Psoas muscle (tissue), 8 donors: ENCODE measurements at places on chromosomes 12 and 14. TPM values are rescaled to one million over a fixed set of nuclear protein-coding genes. Genes with fewer than 3 reads are reported as not detected.

DNA sequence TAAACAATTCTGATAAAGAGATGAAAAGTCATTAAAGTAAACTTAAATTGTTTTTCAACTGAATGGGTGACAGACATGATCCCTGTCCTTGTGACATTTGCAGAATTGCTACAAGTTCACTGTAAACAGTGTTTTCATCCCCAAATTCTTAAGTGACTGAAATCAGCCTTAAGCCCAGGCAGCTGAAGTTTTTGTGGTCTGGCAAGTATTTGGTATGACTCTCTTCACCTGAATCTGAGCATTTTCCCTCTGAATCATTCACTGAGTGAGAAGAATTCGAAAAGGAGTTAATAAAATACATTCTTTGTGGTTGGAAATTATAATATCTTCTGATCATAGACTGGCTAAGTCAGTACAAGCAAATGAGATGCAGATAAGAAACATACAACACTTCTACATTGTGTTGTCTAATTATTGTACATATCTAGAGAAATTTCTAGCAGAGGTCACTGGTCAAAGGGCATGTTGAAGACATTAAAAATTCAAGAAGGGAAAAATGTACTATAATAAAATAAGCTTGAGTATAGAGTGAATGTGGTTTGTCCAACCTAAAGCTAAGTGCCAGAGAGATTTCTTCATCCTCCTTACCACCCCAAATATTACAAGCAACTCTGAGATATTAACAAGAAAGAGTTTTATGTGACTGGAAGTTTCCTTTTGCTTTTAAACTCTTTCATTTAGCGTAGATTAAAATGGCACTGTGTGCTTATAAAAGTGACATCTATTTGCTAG is 177.8 kb upstream of the DIO2 start:
- no peaks in the 10 kb centered on the region for H3K4me1 ChIP-seq
- H3K36me3 ChIP-seq, result no peaks in the 10 kb centered on the region
- no peak overlapping the region for H3K27ac ChIP-seq
- DNase-seq, result no peak
- no peaks in the 10 kb centered on the region for H3K27me3 ChIP-seq

- no peak overlapping the region for H3K27ac ChIP-seq
- H3K36me3 ChIP-seq, result no peaks in the 10 kb centered on the region
- H3K27me3 ChIP-seq, result no peaks in the 10 kb centered on the region
- no peaks in the 10 kb centered on the region for H3K4me1 ChIP-seq
- no peak overlapping the region for H3K4me3 ChIP-seq
Observed at GRCh38 chr12:68899251-68899771, 33.7 kb downstream of the CPM start.

- no peak overlapping the region for H3K27ac ChIP-seq
- no peaks in the 10 kb centered on the region for H3K27me3 ChIP-seq
- DNase-seq, result no peak
- no peak overlapping the region for H3K4me3 ChIP-seq
- no peaks in the 10 kb centered on the region for H3K4me1 ChIP-seq
Observed at GRCh38 chr12:123223241-123223668, 9.7 kb downstream of the MPHOSPH9 start.

DNA sequence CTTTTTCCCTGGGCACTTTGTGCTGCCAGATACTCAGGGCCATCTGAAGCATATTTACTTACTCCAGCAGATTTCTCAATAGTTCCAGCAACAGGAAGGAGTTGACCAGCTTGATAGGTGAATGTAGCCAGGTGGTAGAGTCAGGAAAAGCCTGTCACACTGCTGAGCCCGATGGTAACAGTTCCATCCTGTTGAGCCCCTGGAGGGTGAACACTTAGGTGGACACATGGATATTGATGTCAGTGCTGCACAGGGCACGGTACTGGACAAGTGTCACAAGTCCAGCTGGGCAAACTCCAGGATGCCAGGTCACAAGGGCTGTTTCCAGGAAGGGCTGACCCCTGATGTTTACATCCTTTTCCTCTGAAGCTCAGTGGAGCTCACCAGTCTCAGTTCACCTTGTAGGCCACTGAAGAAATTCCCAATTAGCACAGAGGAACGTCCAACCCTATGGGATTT is 2.3 kb upstream of the SMOC1 start:
- H3K27me3 ChIP-seq, result no peaks in the 10 kb centered on the region
- H3K4me1 ChIP-seq, result peaks cover 15% of the 10 kb centered on the region
- no peak for DNase-seq
- H3K27ac ChIP-seq, result no peak overlapping the region

GRCh38 chr12:52413202-52413601 is 7.1 kb upstream of the KRT82 start:
- no peak overlapping the region for H3K27ac ChIP-seq
- H3K4me3 ChIP-seq, result no peak overlapping the region
- no peaks in the 10 kb centered on the region for H3K4me1 ChIP-seq
- DNase-seq, result no peak
- no peaks in the 10 kb centered on the region for H3K36me3 ChIP-seq
- H3K27me3 ChIP-seq, result no peaks in the 10 kb centered on the region

DNA sequence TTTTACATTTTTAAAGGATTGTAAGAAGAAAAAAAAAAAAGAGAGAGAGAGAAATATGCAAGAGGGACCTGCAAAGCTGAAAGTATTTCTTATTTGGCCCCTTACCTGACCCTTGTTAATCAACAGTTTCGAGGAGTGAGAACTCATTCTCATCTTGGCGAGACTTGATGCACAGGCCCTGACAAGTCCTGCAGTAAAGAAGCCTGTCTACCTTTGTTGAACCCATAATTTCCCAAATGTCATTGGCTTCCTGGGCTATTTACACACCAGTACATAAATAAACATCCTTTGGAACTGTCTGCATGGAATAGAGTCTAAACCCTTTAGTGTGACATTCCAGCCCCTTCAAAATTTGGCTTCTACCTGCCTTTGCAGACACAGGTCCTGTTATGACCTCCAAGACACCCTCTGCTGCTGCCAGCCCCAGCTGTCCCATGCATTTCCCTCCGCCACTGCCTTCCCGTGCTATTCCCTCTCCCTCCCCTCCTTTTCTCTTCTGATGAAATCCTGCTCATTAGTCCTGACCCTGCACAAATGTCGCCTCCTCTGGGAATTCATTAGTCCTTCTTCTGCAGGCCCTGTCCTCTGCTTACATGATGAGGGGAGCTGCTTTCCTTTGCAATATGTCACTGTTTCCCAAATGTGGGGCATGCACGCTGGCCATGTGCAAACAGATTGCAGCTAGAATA is 35.1 kb downstream of the MYL2 start:
- no peaks in the 10 kb centered on the region for H3K27me3 ChIP-seq
- H3K36me3 ChIP-seq, result no peaks in the 10 kb centered on the region
- no peak for DNase-seq

DNA sequence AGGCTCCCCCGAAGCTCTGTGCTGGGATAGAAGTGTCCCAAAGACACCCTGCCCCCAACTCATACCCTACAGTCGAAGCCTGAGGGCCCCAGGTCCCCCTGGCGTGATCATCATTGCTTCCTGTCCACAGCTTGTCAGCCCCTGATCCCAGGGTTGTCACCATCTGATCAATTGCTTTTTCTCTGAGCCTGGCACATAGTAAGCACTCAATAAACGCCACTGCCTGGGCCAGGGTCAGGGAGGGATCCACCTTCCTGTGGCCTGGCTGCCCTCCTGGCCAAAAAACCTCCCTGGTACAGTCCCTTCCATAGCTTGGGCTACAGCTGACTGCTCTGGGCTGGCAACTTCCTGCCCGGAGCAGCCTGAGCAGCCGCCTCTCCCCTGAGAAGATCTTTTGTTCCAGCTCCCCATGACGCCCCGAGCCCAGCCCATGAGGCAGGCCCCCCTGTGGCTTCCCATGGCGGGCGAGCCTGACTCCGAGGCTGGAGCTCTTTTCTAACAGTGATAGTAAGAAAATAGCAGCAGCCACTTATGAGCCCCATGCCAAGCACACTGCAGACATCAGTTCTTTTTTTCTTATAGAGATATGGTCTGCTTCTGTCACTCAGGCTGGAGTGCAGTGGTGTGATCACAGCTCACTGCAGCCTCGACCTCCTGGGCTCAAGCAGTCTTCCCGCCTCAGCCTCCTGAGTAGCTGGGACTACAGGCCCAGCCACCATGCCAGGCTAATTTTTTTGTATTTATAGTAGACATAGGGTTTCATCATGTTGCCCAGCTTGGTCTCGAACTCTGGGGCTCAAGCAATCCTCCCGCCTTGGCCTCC is 6.5 kb downstream of the SH2B3 start:
- H3K36me3 ChIP-seq, result no peaks in the 10 kb centered on the region
- H3K4me3 ChIP-seq, result no peak overlapping the region
- H3K4me1 ChIP-seq, result peaks cover 42% of the 10 kb centered on the region
- peak overlapping the region; percentile 74 for H3K27ac ChIP-seq

GRCh38 chr14:102691763-102692162 is 85.5 kb upstream of the TRAF3 start:
- no peak overlapping the region for H3K27ac ChIP-seq
- no peak for DNase-seq
- no peaks in the 10 kb centered on the region for H3K36me3 ChIP-seq
- H3K27me3 ChIP-seq, result no peaks in the 10 kb centered on the region

- DNase-seq, result no peak
- no peaks in the 10 kb centered on the region for H3K27me3 ChIP-seq
- no peak overlapping the region for H3K4me3 ChIP-seq
- no peaks in the 10 kb centered on the region for H3K36me3 ChIP-seq
- no peak overlapping the region for H3K27ac ChIP-seq
- H3K4me1 ChIP-seq, result no peaks in the 10 kb centered on the region
Observed at GRCh38 chr14:38127356-38127755, 80.3 kb upstream of the SSTR1 start.

Gene HOXC12
- not detected for total RNA-seq

Gene MUCL1
- not detected for total RNA-seq

Gene TPPP2
- total RNA-seq, result 3.2 TPM

Gene OAS1
- 2.2 TPM for total RNA-seq

Gene KMT2D
- 62.6 TPM for total RNA-seq

Gene FRMD6
- total RNA-seq, result 5.0 TPM
